GM12865 (cell line): ENCODE measurements at places on chromosomes 2 and 18.

DNA sequence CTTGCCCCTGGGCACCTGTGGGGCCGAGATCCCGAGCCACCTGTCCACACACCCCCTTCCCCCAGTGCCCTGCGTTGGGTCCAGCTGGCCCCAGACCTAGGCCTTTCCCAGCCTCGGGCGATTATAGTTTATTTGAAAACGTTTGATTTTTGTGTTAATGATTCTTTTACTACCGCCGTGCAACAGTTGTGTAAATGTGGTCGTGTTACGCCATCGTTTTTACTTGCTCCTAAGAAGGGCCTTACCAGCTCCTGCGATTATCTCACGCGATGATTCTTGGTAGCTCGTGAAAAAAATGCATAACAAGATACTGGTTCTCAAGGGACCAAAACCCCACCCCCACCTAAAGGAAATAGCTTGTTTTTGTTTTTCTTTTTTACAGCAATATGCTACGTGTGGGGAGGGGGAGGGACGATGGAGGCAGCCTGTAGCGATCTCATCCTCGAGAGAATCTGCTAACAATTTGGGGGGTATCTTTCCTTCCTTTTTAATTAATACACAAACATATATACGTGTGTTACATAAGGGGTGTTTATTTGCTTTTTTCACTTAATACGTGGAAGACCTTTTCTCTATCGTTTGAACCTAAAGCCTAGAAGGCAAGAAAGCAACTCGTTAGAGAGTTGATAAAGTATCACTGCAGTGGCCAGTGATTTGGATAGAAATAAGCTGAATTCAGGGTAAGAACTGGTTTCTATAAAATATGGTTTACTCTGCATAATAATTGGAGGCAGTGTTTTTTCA lies 1.0 kb downstream of the ZDBF2 start:
- peak; percentile 76 for DNase-seq

DNA sequence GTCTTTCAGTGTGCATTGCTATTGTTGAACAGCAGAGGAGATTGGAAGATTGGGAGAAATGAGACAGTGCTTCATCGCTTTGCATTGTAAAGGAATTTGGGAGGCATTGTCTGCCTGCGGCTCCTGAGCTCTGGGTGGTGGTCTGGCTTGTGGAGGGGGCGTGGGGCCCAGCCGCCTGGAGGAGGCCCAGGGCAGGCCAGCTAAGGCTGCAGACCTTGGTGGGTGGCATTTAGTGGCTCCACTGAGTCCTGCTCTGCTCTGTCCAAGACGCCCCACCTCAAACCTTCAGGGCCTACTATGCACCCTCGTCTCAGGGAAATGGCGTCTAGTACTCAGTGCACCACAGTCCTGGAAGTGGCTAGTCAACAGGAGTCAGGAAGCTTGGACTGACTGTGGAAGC lies 5.7 kb upstream of the HS1BP3 start:
- no peak for DNase-seq

- no peak for DNase-seq
Measured at GRCh38 chr2:224407241-224407701, 5.4 kb upstream of the FAM124B start.

- peak; percentile 82 for DNase-seq
Measured at GRCh38 chr2:149167001-149167780, 128.7 kb downstream of the LYPD6B start.

DNA sequence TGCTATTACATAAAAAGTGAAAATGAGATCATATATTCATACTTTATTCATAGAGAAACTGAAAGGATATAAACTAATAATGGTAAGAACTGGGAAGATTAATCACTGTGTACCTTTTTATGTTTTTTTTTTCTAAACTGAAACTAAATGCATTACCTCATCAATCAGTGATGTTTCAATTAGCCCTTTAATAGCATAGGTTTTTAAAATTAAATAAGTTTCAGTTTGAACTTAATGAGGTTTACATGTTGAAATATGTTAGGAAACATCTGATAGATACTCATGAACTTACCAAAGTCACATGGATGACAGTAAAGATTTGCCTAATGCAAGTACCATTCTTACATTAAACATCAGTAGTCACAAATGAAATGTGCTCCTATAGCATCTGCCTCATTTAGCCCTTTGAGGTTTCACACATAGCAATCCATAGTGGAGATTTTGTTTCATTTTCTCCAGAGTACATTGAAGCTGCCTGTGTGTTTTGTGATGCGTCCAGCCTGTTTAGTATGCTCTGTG lies 8.9 kb downstream of the MAPRE2 start:
- peak; percentile 16 for DNase-seq

DNA sequence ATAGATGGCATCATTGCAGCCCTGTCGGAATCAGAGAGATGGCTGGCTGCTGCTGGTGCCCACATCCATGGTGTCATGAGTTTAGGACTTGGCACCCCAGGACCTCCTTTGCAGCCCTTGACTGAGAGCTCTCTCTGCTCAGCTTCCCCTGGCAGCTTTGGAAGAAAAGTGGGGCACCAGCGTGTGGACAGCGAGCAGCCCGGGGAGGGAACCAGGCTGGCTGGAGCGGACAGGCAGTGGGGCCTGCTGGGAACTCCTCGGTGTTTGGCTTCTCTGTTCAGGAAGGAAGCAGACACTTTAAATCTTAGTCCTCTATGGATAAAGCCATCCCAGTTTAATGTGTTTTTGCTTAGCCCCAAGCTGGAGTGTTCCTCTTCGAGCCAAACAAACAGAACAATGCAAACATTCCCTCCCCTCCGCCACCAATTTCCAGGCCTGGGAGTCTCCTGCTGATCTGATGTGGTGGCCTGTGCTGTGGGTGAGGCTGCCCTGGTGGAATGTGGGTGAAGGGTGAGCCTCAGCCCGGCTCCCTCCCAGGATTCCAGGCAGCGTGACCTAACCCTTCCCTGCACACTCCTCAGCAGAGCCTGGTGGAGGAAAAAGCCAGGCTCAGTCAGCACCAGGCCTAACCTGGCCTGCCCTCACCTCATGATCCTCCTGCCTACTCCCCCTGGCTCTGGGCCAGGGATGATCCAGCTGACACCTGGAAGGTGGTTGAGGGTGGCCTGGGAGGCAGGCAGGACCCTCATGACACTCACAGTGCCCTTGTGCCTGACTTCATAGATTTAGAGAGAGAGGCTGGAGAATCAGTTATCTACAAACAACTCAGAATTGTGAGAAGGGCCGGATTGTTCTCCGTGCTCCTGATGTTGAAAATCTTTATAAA lies 21.6 kb upstream of the ITGB6 start:
- DNase-seq = no peak

DNA sequence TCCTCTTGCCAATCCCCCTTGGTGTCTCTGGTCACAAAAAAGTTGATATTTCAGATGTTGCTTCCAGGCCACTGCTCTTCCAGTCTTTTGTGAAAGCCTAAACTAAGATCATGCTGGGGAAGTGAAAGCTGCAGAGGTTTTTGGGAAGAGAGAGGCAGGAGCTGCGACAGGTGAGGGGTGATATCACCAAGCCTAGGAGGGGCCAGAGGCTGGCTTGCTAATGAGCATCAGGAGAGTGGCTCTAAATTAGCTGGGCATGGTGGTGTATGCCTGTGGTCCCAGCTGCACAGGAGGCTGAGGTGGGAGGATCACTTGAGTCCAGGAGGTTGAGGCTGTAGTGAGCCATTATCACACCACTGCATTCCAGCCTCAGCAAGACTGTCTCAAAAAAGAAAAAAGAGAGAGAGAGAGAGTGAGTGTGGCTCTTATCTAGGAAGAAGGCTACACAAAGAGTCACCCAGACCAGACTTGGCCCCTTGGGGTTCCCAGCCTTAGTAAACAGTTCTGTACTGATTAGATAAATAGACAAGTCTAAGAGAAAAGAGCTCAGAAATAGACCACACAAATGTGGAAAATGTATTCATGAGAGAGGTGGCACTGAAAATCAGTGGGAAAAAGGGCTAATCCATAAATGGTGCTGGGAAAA lies 14.6 kb upstream of the CDK5R2 start:
- DNase-seq = no peak

- no peak for DNase-seq
Measured at GRCh38 chr2:181553244-181553643, 96.1 kb downstream of the ITGA4 start.

DNA sequence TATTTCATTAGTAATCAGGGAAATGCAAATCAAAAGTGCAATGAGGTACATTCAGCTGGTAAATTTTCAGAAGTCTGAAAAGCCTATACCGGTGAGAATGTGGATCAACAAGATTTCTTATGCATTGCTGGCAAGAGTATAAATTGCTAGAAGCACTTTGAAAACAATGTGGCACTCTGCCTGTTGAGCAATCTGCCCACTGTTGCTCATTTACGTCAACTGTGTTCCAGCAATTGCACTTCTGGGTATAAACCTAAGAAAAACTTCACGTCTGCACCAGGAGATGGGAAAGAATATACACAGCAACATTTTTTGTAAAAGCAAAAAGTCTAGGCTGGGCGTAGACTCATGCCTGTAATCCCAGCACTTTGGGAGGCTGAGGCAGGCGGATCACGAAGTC lies 40.8 kb downstream of the MTERF4 start:
- no peak for DNase-seq

DNA sequence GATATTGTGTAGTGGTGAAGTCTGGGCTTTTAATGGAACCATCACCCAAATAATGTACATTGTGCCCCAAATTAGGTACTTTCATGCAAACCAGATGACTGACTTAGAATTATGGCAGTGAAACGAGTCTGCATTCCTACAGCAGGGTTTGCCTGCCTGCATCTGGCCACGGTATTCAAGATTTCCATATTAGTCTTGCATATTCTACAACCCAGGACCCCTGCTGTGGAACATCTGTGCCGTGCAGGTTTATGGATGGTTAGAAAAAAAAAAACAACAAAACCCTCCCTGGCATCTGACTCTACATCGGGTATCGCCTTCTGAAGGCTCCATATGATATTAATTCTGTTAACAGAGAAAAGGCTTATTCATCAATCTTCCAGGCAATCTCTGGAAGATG lies 394.8 kb downstream of the DCDC2C start:
- no peak for DNase-seq

- DNase-seq = no peak
Measured at GRCh38 chr2:158692372-158693103, 102.6 kb upstream of the DAPL1 start.
